ENCODE measurements at places on chromosomes 2 and 18. TPM values are rescaled to one million over a fixed set of nuclear protein-coding genes. Genes with fewer than 3 reads are reported as not detected.

The WDR35 gene
- total RNA-seq = 10.6 TPM

DNA sequence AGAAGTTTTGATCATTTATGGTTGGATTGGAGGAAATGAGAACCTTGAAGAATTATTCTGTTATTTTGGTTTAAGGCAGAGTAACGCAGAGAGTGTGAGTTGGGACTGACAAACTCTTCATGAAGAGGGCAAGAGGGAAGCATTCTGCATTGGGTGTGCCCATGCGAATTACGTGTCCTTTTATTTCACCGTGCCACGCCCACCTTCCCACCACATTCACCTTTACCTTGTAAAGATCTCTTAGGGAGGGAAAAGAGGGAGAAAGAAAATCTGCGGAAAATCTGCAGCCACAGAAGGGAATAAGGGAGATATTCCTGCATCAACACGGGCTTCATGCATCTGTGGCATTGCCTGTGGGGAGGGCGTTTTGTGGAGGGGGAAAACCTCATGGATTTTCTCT is 31.8 kb downstream of the SLC9A4 start:
- no peak for DNase-seq

- no peak for DNase-seq
These were observed 240.8 kb downstream of the PLCL1 start for GRCh38 chr2:198045227-198045626.

DNA sequence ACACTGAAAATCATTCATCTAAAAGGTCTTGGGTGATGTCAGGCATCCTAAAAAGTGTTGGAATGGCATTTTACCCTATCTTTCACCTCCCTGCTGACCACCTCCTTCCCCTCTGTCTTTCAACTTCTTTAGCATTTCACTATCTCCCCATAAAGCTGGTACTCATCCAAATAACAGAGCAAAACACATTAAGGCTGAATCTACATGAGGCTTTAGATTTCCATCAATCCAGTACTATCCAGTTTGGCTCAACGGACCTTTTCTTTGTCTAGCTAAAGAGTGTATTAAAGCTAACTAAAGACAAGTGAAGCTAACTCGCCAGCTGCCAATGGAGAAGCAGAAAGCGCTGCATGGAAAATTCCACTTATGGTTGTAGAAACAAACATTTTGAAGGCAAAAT is 122.5 kb upstream of the NCKAP5 start:
- DNase-seq = no peak

The TMEM37 gene
- not detected for total RNA-seq

- DNase-seq = no peak
These were observed 172.0 kb downstream of the ZFP36L2 start for GRCh38 chr2:43054367-43054766.

DNA sequence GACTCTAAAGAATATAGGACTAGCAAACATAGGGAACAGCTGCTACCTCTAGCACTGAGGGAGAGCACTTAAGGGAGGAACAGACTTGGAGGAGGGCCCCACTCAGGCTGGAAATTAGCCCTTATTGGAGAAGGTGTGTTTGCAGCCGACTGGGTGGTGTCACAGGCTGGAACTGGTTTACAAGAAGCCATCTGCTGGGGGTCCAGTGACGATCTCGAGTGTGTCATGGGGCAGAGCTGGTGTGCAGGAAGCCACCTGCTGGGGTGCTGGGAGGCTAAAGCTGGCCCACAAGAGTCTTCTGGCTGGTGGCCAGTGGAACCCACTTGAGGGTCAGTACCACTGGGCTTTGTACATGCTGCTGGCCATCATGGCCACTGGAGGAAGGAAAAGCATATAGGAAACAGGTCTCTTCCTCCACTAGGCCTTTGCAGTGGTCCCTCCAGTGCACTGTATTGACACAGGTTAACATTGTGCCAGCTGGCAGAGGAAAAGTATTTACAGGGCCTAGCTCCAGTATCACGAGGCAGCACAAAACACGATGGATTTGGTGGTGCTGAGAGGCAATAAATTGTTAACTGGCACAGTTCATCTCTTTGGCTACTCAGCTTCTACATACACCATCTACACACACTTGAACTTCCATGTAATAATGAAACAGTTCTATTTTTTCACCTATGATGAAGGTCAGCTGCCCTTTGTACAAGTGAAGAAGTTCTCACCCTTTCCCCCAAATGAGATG is 43.6 kb downstream of the MAP3K20 start:
- peak; percentile 19 for DNase-seq

- DNase-seq = peak; percentile 76
These were observed 62.2 kb upstream of the PMAIP1 start for GRCh38 chr18:59837586-59837985.

DNA sequence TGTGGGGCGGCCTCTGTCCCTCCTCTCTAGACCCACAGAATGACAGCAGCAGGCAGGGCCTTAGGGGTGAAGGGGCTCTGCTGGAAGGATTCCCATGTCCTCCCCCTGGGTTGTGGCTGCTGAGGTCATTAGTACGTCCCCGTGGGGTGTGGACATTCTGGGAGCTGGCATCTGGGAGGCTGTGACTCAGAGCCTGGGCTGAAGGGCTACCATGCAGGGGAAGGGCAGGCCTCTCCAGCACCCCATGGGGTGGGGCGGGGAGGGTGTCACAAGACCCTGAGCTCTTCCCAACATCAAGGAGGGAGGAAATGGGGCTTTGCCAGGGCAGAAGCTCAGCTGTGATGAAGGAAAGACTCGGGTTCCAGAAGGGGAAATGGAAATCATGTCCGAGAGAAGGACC is 105.8 kb upstream of the SMAD2 start:
- no peak for DNase-seq
